GM20000 (cell line): ENCODE measurements at places on chromosomes 16 and 17.
A peak's percentile ranks its signal among the peaks of the same experiment; 100 is the strongest.

DNA sequence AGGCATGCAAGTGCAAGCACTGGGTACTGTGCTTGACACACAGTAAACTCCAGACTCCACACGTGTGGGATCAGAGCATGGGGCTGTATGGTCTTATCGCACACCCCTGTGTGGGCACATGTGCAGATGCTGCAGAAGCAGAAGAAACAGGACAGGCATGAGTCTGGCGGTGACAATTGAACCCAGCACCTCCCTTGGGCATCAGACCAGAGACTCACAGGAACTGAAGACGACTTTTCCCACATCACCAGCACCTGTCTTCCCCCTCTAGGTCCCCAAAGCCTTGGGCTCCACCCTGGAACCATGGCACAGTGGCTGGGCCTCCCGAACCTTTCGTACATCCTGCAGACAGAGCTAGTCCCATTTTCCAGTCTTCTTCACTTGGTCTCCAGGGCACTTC lies 126.4 kb upstream of the CDH5 start:
- no peak for DNase-seq

- no peak for DNase-seq
These were observed 34.3 kb downstream of the VPS35L start for GRCh38 chr16:19589771-19590302.

GRCh38 chr17:49646391-49647255 lies 31.3 kb downstream of the SPOP start:
- DNase-seq: peak; percentile 42

DNA sequence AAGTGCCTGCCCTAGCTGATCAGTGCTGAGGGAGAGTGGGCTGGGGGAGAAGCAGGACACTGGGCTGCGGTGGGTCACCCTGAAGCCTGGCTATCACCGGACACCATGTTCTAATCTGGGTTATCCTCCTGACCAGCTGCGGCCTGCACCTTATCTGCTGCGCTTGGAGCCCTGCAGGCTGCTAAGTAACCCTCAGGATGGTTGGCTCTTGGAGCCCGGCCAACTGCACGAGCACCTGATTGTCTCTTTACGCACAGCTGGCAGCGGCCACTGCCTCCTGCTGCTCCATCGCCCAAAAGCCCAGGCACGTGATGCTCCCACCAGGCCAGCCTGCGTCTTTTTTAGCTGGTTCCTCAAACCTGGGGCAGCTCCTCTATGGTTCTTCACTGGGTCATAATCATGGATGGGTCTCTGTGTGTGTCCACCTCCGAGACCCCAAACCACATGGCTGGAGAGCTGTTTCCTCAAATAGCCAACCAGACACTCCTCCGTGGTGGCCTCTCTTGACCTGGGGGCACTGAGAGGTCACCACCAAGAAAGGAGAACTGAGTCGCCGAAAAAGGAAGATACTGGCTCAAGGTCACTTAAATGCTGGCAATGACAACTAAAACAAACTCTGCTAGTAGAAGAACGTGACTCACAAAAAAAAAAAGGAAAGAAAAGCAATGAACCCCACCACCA lies 21.7 kb downstream of the SPHK1 start:
- DNase-seq: no peak

- DNase-seq: no peak
These were observed 87.8 kb downstream of the MARCHF10 start for GRCh38 chr17:62720126-62720850.

- DNase-seq: peak; percentile 88
These were observed 17.1 kb upstream of the CORO1A start for GRCh38 chr16:30166202-30166902.

- DNase-seq: peak; percentile 25
These were observed 650 bp downstream of the ATP6V0A1 start for GRCh38 chr17:42459256-42459800.

DNA sequence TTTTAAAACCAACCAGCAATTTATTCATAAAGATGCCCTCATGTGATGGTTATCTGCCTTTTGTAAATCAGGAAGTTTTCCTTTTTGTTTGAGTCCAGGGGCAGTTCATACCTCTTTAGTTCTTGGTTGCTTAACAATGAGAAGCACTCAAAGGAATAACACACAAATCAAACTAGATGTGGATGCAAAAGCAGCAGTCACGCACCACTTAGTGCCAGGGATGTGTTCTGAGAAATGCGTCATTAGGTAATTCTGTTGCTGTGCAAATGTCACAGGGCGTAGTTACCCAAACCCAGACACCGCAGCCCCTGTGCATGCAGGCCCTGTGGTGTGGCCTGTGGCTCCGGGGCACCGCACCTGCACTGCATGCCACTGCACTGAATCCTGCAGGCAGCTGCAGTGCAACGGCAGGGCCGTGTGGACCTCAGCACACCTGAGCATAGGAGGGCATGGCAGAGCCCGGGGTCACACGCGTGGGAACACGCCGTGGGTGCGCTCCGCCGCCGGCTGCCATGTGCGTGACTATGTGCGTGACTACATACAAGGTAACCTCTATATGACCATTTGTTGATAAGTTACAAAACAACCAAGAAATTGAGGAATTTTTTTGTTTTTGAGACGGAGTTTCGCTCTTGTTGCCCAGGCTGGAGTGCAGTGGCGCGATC lies 39.6 kb downstream of the PKD1 start:
- no peak for DNase-seq

DNA sequence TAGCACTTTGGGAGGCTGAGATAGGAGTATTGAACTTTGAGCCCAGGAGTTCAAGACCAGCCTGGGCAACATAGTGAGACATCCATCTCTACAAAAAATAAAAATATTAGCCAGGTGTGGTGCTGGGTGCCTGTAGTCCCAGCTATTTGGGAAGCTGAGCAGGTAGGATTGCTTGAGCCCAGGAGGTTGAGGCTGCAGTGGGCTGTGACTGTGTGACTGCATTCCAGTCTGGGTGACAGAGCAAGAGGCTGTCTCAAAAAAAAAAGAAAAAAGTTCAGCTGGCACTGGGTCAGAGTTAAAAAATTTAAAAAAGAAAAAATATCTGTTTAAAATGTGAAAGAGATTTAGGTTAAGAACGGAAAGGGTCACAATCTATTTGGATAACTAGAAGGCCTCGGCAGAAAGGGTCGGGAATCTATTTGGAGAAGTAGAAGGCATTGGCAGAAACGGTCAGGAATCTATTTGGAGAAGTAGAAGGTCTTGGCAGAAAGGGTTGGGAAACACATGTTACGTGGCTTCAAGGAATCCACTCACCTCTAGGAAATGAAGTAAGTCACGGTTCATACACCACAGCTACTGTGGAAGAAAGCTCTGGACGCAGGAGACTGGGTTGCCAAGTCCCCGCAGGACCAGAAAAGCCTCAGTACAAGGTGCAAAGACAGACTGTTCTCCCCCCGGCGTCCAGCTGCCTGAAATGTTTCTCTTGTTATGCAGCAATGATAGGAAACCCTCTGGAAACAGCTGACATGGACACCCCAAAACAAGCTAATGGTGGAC lies 25.3 kb downstream of the LMF1 start:
- no peak for DNase-seq

GRCh38 chr16:81713796-81714195 lies 65.3 kb upstream of the PLCG2 start:
- no peak for DNase-seq

DNA sequence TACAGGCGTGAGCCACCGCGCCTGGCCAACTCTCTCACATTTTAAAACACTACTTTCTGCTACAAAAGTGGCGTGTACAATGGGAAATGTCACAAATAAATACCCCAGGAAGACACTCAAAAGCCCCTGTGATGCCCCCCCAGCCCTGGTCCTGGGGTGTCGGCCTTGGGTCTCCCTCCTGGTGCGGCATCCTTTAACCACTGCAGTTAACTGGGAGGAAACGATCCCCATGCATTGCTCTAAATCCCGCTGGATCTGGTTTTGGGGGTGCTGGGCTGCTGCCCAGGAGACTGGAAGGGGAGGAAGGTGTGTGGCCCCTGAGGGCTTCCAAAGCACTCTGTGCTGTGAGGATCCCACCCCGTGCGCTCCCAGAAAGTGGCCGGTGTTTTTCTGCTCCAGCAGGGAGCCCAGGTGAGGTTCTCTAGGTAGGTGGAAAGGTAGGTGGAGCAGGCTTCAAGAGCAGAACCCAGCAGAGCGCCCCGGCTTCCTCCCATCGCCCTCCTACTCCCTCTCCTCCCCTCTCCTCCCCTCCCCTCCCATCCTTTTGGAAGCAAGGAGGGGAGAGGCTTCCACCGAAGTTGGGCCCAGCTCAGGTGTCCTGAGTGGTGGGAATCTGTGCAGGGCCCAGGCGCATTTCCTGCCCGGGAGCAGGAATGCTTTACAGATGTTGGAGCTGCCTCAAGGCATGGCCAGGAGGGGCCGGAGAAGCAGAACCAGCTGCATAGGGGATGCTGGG lies 363.3 kb downstream of the SEC14L1 start:
- DNase-seq: no peak

DNA sequence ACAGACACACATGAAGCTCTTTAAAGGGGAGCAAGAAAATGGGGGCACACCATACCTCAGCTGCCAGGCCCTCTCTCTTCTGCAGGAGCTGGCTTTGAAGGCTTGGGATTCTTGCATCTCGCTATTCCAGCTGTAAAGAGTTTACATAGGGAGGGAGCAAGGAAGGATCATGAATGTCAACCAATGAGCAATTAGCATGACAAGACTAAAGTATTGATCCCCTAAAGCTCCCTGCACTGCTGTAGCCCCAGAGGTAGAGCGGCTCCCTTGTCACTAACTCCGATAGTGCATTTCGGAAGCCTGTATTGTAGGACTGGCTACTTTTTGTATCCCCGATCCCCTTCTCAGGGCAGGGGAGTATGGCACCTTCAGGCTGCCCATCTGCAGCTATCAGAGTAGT lies 113.4 kb upstream of the PMFBP1 start:
- DNase-seq: no peak

GRCh38 chr16:82589407-82589806 lies 37.4 kb upstream of the CDH13 start:
- no peak for DNase-seq

- no peak for DNase-seq
These were observed 532.9 kb downstream of the MAF start for GRCh38 chr16:79067600-79067999.

GRCh38 chr16:50340578-50340977 lies 28.2 kb downstream of the BRD7 start:
- no peak for DNase-seq

- no peak for DNase-seq
These were observed 190.3 kb upstream of the MAF start for GRCh38 chr16:79790854-79791253.

DNA sequence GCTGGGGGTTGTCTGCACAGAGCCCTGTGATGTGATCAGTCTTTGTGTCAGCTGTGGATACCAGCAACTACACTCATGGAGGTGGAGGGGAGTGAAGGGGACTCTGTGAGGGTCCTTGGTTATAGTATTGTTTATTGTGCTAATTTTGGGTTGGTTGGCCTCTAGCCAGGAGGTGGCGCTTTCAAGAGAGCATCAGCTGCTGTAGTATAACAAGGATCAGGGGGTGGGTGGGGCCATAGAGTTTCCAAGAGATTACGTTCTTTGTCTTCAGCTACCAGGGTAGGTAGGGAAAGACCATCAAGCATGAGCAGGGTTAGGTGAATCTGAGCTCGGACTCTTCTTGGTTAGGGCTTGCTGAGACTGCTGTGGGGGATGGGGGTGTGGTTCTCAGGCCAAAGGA lies 97.1 kb upstream of the HS3ST3A1 start:
- no peak for DNase-seq

GRCh38 chr17:1000597-1001461 lies 3.9 kb downstream of the TIMM22 start:
- no peak for DNase-seq

- DNase-seq: peak; percentile 63
These were observed 13.5 kb upstream of the CBX4 start for GRCh38 chr17:79852748-79853147.

DNA sequence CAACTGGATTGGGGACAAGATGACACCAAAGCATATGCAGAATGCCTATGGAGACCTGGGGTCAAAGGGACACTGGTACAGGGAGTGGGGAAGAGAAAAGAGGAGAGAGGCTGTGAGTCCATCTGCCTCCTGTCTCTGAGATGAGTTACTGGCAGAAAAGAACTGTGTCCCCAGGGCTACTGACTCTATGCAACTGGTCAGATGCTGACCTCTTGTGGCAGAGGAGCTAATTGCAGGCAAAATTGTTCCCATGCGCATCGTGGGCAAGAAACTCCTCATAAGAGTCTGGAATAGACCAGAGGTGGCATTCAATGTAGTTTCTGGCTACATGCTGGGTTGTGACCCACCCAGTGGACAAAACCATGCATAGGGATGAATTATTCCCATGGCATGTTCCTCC lies 26.1 kb upstream of the MLKL start:
- no peak for DNase-seq

- DNase-seq: no peak
These were observed 353.2 kb downstream of the MAF start for GRCh38 chr16:79247386-79247785.

DNA sequence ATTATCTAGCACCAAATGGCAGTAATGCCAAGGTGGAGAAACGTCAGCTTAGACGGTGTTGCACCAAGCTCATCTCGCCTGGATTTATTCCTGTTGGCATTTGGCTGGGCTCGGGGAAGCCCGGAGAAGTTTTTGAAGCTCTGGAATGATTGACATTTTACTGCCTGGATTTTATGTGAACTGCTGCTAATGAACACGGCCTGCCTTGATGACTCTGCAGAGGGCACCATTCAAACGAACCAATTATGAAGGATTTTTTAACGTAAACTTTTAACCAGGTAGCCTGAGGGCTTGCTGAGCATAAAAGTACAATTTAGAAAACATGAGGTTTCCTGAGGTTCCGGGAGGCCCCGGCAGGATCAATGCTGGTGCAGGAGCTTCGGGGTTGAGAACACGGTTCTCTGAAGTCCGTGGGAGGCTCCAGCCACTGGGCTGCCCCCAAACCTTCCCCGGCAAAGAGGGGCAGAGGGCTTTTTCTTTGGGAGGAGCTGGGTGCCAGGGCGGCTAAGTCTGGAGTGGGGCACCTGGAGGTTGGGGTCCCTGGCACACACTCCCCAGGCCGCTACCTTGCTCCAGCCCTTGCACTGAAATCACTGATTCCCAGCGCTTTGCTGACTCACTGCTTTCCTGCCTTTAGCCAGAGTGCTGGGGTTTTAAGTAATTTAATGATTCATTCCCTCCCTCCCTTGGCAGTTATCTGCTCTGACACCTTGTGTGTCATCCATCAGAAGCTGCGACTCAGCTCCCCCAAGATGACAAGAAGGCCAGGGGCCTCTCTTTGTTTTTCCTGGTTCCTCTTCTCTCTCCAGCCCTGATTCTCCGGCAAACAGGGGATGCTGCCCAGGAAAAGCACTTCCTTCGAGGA lies 161.2 kb upstream of the IRX3 start:
- no peak for DNase-seq

DNA sequence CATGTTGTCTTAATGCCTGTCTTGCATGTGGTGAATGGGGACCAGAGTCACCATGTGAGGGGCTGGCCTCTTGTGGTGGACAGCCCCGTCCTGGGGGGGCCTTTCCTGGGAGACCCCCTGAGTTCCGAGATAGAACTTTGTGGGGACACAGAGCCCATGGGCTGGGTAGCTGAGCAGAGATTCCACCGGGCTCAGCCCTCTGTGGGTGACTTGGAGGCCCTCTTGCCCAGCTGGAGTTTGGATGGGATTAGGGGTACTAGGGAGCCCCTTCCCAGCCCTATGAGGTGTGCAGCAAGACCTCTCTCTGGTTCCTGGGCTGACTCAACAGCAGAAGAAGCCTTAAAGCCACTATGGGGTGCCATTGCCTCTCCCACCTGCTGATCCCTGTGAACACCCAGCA lies 38.1 kb downstream of the MRC2 start:
- no peak for DNase-seq

- no peak for DNase-seq
These were observed 91.3 kb downstream of the MAF start for GRCh38 chr16:79509211-79509631.
